Brain (organoid and tissue), 16 donors: ENCODE measurements at places on chromosomes 7 and 10. TPM values are rescaled to one million over a fixed set of nuclear protein-coding genes. Genes with fewer than 3 reads are reported as not detected.
A peak's percentile ranks its signal among the peaks of the same experiment; 100 is the strongest.

The CDK14 gene
- polyA plus RNA-seq: 13.5 TPM

GRCh38 chr7:106196460-106197021 is 84.4 kb upstream of the SYPL1 start:
- no peak for DNase-seq

GRCh38 chr10:27564880-27565279 is 60.8 kb downstream of the RAB18 start:
- DNase-seq: no peak

DNA sequence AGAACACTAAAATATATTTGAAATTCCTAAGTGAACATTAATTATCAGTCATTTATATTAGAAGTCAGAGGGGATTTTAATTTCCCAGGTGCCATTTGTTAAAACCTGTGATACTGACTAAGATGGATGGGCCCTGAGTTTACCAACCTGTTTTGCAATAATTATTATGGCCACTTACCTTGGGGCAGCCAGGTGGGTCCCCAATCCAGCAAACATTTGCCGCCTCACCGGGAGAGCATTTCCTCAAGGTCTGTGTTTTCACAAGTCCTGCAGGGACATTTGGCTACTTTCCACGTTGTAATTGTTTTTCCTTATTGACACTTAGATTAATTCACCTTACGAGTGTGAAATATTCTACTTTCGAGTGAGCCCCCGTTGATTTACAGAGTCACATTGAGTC is 251.2 kb upstream of the PPP2R2D start:
- no peak for DNase-seq

DNA sequence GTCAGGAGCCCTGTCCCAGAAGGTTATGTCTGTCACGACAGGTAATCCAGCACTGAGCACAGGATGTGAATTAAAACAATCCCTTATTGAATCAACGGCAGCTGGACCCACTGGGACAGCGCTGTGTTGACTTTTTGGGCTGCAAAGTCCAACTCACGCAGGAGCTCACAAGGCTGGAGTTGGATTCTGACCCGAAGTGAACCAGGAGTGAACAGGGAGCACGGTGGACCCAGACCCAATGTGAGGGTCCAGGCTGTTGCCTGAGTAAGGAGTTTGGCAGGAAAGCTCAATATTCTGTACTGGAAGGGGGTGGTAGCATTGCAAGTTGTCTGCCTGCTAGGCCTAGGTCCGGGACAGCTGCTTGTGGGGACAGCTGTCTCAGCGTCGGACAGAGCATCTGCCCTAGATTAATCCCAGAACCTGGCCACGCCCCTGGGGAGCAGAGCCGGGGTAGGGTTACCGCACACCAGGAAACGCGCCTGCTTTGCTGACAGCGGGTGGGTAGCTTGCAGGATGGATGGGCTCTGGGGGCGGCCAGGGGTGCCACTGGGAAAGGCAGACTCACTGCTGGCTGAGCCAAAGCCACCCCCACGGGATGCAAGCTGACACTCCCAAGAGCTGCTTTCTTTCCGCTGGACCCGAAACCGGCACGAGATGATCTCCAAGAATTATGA is 24.0 kb downstream of the COL26A1 start:
- DNase-seq: no peak

The PLPP4 gene
- 4.6 TPM for polyA plus RNA-seq

DNA sequence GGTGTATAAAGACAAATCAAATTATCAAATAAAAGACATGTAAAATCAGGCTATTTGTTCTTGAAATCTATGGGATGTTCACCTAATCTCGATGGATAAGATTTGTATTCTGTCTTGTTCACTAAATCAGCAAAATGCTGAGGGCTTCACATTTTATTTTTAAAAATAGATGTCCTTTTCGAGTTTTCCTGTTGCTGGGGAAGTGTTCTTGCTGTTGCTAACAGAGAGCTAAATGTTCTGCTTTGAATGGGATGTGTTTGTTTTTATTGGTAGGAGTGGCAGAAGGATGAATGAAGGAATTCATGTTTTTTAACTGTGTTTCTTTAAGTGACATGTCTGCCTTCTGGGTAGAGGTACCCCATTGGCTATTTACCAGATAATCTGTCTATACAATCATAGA is 7.3 kb upstream of the SNX13 start:
- peak; percentile 20 for DNase-seq

DNA sequence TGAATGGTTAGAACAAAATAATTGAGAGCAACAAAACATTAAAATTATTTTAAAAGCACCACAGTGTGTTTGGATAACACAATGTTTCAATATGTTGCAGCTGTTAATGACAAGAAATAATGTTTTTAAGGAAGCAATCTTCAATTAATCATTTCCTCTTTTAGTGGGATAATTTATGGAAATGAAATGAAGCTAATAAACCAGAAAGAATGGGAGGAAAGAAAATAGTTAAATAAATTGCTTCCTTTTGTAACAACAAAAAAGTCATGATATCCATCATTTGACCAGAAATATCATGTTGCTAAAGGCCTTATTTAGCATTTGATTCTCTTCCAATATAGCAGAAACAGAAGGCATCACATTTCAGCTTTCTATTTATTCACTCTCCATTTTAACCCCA is 224.5 kb downstream of the SEMA3A start:
- DNase-seq: no peak

- DNase-seq: peak; percentile 29
These were observed 176.4 kb downstream of the XPNPEP1 start for GRCh38 chr10:109746861-109747260.

GRCh38 chr10:775245-776075 is 86.0 kb upstream of the DIP2C start:
- DNase-seq: peak; percentile 17

DNA sequence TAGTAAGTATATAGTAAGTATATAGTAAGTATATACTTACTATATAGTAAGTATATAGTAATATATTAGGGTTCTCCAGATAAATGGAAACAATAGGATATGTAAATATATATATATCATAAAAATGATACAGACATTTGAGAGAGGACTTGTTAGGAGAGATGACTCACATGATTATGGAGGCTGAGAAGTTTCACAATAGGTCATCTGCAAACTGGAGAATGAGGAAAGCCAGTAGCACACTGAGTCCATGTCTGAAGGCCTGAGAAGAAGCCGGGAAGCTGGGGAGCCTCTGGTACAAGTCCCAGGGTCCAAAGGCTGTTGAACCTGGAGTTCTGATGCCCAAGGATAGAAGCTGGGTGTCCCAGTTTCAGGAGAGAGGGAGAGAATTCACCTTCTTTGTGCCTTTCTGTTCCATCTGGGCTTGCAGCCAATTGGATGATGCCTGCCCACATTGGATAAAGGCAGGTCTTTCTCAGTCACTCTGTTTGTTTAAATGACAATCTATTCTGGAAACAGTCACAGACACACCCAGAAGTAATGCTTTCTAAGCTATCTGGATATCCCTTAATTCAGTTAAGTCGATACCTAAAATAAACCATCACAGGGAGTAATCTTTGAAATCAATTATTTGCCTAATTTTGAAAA is 205.5 kb upstream of the CDC14C start:
- no peak for DNase-seq

GRCh38 chr7:148983200-148984146 is 44.8 kb downstream of the PDIA4 start:
- DNase-seq: peak; percentile 96

The WAPL gene
- 10.5 TPM for polyA plus RNA-seq

GRCh38 chr10:112763916-112764520 is 186.0 kb upstream of the TCF7L2 start:
- DNase-seq: no peak

- DNase-seq: no peak
These were observed 1.2 kb downstream of the WEE2 start for GRCh38 chr7:141709318-141709717.

GRCh38 chr7:80334196-80334595 is 177.7 kb downstream of the GNAT3 start:
- DNase-seq: no peak

The OR6V1 gene
- polyA plus RNA-seq: not detected

DNA sequence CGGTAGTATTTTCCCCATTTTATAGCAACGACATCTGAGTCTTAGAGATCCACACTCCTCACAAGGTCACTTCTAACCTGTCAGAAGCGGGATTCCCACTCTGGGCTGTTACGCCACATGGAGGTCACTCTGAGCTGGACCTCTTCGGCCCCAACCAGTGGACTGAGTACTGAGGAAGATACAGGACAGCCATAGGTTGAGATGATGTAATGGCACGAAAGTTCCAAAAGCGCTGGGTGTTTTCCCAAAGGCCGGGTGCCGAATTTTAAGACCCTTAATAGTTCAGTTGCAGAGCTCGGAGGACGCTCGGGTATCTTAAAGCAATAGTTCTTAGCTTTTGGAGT is 699 bp downstream of the GHITM start:
- DNase-seq: no peak

DNA sequence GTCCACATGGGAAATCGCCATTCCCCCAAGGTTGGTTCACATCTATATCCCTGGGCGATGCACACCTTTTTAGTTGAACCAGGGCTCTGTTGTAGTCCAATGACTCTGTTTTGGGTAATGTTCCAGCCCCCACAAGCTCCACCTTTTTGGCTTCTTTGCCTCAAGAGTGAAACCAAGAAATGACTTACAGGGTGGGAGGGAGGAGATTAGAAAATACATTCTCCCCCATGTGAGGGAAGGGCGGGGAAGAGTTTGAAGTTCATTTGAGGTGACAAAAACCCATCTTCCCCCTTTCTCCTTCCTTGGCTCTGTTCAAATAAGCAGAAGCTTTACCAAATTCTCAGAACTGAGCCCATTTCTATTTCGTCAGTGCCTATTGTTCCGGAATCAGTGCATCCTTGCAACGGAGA is 82.8 kb downstream of the GATA3 start:
- no peak for DNase-seq

The ABCA13 gene
- polyA plus RNA-seq: not detected

The PPP1R3A gene
- not detected for polyA plus RNA-seq

DNA sequence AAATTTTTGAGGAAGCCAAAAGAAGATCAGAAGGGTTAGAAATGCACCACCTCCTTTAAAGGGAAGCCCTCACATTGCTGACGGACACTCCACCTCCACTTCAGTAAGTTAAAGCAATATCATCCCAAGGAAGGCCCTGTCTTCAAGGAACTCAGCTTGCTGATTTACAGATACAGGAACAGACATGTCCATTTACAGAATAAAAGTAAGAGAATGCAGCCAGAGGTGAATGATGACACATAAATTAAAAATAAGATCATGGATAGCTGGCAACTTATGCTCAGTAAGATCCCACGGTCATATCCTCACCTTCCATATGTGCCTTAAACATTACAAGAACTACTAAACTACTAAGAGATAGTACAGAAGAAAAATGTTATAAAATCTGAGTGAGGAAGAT is 20.4 kb downstream of the GRB10 start:
- DNase-seq: no peak

The KIF11 gene
- 11.4 TPM for polyA plus RNA-seq

DNA sequence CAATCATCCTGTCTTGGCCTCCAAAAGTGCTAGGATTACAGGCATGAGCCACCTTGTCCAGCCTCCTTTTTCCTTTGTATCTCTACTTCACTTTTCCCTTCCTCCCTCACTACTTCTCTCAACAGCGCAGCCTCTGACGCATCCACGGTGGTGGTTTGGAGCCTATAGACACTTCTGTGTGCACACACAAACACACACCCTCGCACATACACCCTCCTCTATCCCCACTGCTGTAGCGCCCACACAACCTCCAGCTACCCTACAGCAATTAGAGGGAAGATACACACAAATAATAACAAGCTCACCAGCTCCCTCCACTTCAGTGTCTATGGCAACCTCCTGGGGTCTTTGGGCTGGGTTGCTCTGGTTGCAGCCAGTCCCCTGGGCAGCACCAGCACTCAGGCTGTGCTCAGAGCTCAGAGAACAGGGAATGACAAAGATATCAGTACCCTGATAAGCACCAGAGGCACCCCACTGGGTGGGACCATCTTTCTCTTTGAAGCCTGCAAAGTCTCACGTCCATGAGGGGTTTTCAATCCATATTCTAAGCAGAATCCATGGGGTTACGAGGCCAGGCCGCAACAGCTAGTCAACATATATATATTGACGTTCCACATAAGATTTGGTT is 3.3 kb upstream of the CAMK2G start:
- no peak for DNase-seq

DNA sequence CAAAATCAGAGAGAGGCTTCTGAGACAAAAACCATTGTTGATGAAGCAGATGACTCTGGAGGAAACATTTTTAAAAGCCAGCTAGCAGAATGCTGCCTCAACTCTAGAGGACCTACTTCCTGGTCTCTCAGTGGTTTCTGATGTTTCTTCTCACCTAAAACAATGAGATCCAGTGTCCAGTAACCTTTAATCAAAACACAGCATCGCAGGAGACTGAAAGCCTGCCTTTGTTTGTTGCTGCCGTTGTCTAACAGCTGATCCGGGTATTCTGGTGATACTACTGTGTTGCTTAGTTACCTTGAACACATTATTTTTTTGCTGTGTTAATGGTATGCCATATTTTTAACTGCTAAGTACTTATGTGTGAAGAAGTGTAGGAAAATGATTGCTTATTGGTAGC is 70.9 kb downstream of the WIPF3 start:
- peak; percentile 49 for DNase-seq

GRCh38 chr7:44377681-44378421 is 52.5 kb upstream of the CAMK2B start:
- DNase-seq: no peak

GRCh38 chr10:106815427-106816043 is 349.0 kb downstream of the SORCS1 start:
- no peak for DNase-seq

DNA sequence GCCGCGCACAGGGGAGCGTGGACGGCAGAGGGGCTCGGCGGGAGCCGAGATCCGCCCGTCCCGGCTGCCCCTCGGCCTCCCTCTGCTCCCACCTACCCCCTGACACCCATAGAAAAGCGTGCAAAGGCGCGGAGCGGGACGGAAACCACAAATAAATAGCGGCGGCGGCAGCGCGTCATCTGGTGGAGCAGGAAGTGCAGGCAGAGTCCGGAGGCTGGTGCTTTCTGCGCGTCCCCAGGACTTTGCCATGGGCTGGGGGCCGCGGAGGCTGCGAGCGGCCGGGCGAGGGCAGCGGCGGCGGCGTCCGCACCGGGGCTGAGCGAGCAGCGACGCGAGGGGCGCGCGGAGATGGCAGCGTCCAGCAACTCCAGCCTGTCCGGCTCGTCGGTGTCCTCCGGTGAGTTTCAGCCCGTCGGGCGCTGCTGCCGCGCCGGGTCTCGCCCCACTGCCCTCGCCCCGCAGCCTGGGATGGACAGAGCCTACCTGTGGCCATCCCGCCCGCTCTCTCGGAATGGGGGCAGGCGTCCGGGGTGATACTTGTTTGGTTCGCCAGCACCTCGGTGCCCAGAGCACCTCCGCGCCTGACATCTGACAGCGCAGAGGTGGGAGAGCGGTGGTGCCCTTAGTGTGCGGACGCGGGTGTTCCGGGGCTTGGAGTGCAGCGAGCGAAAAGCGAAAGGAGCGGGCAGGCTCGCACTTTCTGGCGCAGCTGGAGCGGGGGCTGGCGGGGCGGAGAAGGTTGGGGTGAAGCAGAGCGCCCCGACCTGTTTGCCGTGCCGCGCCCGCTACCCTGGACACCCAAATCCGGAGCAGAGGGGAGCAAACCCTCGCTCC is at the start of gene CHN2:
Gene CHN2 (plus strand): TSS at position 182 of the 834 bp plus-strand sequence.
- DNase-seq: peak; percentile 90

DNA sequence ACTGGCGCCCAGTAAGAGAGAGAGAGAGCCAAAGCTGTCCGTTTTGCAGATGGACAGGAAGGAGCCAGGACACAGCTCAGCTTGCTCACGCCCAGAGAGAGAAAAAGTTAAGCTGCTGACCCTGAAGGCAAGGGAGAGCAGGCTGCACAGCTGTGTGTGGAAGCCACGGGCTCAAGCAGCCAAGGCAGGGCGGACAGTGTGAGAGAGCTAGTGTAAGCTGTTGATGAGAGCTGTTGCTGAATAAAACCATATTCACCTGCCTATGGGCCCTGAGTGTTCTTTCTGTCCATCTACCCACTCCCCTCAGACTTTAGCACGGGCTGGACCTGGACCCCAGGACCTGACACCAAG is 5.4 kb downstream of the INMT start:
- no peak for DNase-seq

The WIPF3 gene
- polyA plus RNA-seq: 17.6 TPM

The BTBD16 gene
- 0.97 TPM for polyA plus RNA-seq

The STAG3 gene
- polyA plus RNA-seq: 8.9 TPM
